Activated naive CD4-positive, alpha-beta T cell treated with anti-CD3 and anti-CD28 coated beads, Interleukin-2, amount 10 ng/mL, durations not matched to agents 5 hours and 36 hours (primary cell): ENCODE measurements at places on chromosomes 12 and 14. TPM values are rescaled to one million over a fixed set of nuclear protein-coding genes. Genes with fewer than 3 reads are reported as not detected.

The SLC6A12 gene
- total RNA-seq: not detected

The COX8C gene
- total RNA-seq: not detected

The CABP1 gene
- total RNA-seq: 0.68 TPM

The SELPLG gene
- 229 TPM for total RNA-seq

The TRPV4 gene
- total RNA-seq: not detected
